Activated CD8-positive, alpha-beta T cell treated with anti-CD3 and anti-CD28 coated beads for 36 hours (primary cell): ENCODE measurements at places on chromosomes 2 and 18. TPM values are rescaled to one million over a fixed set of nuclear protein-coding genes. Genes with fewer than 3 reads are reported as not detected.
A peak's percentile ranks its signal among the peaks of the same experiment; 100 is the strongest.

GRCh38 chr2:134225173-134225572 is 28.7 kb upstream of the MGAT5 start:
- DNase-seq, result no peak

DNA sequence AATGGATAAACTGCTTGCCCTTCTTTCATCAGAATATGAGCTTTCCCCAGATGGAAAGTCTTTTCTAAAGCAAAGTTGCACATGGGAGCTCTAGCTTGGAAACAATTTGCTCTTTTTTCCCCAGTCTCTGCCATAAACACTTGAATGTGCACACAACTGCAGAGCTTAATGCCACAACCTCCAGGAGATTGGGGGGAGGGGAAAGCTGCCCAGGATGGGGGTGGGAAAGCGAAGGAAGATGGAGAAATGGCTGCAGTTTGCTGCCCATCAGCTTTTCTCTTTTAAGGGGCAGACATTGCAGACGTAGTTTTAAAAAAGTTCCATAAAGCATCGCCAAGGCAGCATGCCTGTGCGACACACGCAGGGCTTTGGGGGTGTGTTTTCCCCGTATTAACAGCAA is 1.5 kb downstream of the ACKR3 start:
- DNase-seq, result no peak

GRCh38 chr18:47632970-47633635 is 297.4 kb downstream of the SMAD2 start:
- DNase-seq, result no peak

DNA sequence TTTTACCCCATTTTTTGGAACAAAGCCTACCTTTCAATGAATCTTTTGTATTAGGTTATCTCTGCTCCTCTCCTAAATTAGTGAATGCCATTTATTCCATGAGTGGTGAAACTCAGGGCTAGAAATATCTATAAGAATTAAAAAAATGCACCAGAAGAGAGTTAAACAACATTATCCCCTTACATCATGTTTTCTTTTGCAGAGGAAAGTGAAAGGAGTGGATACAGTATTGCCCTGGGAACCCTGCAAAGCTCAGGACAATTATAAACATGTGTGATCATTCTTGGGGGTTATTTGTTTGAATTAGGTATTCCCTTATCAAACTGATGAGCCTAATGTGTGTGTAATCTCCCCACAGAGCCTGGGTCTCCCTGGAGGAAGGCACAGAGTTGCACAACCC is 559.2 kb downstream of the RNF144A start:
- DNase-seq, result no peak

DNA sequence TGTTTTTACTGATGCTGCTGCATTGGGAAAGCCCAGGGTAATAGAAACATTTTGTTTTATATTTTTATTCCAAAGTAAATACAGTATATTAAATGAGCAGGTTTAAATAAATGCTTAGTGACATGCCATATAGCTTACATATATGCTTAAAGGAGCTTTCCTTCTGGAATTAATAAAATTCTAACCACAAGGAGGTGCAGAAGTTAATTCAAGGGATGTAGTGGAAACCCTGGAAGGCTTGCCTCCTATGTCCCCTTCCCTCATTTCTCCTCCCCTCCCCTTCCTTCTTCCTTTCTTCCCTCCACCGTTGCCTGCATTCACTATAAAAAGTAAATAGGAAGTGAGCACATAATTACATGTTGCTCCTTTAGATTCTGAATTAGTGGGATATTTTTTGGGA is 96.3 kb downstream of the UBE2E3 start:
- DNase-seq, result no peak

- DNase-seq, result no peak
Observed at GRCh38 chr2:107627164-107627563, 199.5 kb upstream of the RGPD4 start.

DNA sequence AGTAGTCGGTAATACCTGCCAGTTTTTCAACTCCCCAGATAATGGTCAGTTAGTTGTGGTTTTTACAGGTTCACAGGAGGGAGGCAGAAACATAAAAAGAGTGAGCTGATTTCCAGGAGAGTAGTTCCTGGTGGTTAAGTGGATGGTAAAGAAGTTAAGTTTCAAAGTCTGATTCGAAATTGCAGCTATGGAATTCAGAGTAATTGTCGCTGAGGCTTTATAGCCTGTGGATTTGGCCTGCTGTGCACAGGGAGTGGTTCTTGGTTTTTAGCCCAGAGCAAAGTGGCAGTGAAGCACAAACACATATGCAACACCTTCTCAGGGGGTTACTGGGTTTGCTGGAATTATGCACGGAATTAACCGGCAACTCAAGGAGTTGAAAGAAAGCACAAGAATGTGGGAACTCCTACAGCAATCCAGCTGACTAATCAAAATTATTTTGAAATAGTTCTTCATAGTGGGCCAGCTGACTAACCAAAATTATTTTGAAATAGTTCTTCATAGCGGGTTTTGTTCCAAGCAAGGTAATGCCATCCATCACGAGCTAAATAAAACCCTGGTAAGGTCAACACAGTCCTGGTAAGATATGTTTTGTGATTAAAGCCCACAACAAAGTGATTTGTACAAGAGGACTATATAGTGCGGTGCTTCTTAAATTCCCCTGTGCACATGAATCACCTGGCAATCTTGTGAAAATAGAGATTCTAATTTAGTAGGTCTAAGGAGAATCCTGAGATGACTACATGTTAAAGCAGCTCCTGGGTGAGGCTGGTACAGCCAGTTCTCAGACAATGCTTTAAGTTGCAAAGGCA is 94.4 kb downstream of the SGPP2 start:
- DNase-seq, result no peak

DNA sequence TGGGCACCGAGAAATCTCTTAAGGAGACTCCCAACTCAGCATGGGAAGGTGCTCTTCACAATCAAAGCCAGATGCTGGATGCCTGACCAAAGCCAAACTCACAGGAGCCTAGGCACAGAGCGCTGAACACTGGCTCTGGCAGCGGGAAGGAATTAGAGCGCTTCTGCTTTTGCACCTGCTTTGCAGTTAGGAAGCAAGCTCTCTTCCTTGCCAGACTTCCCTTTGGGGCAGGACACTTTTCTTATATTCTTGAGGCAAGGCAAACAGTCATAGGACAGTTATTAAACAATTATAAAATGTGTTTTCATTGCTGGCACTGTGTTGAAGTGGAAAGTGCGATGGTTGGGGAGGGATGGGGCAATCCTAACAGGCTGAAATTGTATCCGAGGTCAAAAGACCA is 79.6 kb upstream of the DNMT3A start:
- no peak for DNase-seq

DNA sequence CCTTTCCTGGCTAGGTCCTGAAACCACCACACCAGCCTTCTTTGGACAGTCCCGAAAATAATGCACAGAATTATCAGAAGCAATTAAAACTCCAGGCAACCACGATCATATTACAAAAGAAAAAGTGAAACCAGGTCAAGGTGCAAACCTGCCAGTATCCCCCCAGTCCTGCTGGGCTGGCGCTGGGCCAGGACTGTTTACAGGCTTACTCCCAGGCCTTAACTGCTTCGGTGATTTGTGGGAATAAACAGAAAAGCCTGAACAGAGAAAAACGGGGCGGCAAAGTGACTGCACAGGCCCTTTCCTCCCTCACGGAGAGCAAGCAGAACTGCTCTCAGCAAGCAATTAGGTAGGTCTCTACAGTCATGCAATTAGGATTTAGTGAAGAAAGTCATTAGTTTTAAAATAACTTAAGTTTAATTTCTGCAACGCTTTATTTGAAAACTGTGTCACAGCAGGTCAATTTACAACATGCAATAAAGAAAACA is 1.3 kb downstream of the HDAC4 start:
- peak; percentile 56 for DNase-seq

DNA sequence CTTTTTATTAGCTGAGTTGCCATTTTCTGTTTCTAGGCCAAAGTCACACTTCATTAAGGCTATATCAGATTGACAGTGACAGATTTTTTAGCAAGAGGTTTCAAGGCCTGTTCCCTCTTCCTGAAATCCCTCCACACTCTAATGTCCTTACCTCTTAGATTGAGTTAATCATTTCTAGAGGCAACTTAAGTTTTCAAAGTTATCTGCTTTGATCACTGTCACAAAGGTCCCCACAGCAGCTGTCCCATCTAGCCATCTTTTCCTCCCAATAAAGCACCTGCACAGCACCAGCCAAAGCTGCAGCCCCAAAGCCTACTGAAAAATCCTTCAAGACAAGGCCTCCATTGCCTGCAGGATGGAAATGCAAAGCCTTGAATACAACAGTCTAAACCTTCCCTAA is 13.4 kb downstream of the AMMECR1L start:
- no peak for DNase-seq

DNA sequence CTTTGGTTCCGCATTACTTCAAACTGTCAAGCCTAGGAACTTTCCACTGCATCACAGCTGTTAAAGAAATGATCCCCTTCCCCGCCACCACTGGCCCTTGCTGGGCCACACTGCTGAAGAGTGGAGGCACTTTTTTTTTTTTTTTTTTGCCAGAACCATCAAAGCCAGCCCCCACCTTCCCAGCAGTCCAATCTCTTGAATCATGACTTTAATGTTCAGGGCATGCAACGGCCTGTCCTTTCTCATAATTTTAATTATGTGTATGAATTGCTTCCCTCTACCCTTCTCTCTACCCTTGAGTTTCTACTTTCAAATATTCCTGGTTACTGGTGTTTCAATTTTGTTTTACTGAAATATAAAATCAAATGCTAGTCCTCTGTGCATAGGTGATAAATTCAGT is 102.1 kb upstream of the LMAN1 start:
- no peak for DNase-seq

DNA sequence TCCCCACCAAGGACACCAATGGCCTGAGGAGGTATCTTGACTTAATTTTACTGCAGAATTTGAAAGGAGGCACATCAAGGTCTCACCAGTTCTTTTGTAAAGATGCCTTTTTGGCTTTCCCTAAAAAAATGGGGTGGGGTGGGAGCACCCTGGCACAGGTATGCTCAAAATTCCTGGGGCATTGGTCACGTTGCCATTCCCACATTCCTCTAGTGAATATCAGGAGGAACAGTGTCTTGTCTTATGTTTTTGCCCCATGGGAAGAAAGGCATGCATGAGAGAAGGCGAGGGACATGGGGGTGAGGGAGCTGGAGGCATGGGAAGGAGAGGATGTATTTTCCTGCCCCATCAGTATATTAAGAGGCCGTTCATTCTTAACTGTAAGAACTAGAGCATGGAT is 275.3 kb downstream of the CMPK2 start:
- no peak for DNase-seq

DNA sequence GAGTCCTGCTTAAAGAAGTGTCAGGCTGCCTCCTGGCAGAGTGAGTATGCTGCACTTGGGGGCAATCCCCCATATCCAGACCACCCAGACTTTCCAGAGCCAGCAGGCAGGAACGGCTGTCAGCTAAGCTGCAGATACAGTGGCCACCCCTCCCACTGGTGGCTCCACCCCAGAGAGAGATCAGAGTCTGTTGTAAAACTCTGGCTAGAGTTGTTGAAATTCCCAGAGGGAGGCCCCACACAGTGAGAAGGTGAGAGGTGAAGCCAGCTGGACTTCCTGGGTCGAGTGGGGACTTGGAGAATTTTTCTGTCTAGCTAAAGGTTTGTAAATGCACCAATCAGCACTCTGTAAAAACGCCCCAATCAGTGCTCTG is 533.8 kb upstream of the ACVR2A start:
- no peak for DNase-seq

- DNase-seq, result no peak
Observed at GRCh38 chr2:241774419-241775222, 2.0 kb upstream of the GAL3ST2 start.

- no peak for DNase-seq
Observed at GRCh38 chr2:71801556-71801955, 346.1 kb downstream of the CYP26B1 start.

- no peak for DNase-seq
Observed at GRCh38 chr18:25299426-25300300, 52.3 kb downstream of the ZNF521 start.

DNA sequence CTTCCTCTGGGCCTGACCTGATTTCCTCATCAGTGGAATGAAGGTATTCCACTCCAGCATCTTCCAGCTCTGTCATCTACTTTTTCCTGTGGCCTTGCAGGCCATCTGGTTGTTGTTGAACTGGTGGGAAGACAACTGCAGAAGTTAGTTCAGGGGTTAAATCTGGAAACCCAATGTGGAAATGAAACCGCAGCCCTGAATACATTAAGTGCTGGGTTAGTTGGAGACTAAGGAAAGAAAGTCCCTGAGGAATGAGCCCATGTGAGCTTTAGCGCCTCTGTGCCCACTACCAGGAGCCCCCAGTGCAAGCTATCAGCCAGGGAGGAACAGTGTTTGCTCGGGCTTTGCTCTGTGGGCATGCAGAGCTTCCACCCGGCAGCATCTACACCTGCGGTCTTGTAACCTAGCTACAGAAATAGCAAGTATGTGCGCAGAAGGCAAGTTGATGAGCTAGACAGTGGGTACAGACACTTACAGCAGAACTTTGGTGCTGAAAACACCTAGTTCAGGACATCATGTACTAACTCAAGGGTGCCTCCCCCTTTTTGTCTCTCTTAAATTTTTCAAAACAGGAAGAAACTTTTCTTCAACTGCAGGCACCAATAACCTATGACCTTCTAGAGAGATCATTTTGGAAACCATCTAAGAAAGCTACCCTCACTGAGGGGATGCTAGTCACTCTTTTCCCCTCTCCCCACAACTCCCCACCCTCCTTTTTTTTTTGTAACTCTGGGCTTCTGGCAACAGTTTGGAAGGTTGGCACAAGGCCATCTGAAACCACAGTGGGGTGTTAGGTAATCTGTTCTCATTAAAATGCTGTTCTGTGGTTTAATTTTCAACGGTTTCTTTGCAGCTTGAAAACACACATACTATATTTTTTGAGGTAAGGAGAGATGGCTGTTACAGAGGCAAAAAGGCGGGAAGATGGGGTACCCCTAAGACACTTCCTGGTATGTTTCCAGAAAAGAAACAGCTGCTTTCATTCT is 18.3 kb upstream of the CXCR4 start:
- DNase-seq, result peak; percentile 82

- DNase-seq, result no peak
Observed at GRCh38 chr2:165905269-165905668, 48.3 kb downstream of the TTC21B start.

DNA sequence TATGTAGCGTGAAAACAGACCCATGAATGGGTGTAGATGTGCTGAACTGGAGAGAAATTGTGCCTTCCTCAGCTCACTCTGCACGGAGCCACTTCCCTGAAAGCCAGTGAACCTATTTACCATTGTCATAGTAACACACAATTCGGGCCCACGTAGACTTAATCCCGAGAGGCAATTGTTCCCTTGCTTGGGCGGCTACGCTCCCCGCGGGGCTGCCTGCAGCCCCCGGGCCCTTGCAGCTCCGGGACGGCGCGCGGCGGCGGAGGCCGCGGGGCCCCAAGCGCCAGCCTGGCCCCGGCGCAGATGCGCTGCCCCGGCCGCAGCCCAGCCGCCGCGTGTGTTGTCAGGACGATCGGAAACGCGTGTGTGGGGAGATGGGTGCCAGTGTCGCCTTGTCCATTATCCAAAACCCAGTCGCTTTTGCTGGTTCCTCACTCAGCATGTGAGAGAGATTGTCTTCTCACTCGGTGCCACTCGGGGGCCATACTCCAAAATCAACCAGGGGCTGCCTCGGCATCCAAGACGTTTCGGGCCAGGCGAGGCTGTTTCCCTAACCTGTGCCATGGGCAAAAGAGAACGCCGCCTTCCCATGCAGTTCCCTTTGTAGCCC is 17.9 kb upstream of the LRRTM1 start:
- no peak for DNase-seq

- DNase-seq, result no peak
Observed at GRCh38 chr2:43461453-43462073, 134.3 kb downstream of the THADA start.

Gene GPN1
- 41.2 TPM for total RNA-seq

Gene MMADHC
- total RNA-seq, result 130 TPM

Gene THUMPD2
- total RNA-seq, result 16.9 TPM

Gene TMEM163
- not detected for total RNA-seq

Gene MGAT4A
- total RNA-seq, result 59.0 TPM

Gene INHBB
- total RNA-seq, result not detected

Gene CHAC2
- total RNA-seq, result 19.8 TPM

Gene TMEM169
- 0.76 TPM for total RNA-seq
